Body of pancreas (tissue), 4 donors: ENCODE measurements at places on chromosomes 11 and 22. TPM values are rescaled to one million over a fixed set of nuclear protein-coding genes. Genes with fewer than 3 reads are reported as not detected.
A peak's percentile ranks its signal among the peaks of the same experiment; 100 is the strongest.

DNA sequence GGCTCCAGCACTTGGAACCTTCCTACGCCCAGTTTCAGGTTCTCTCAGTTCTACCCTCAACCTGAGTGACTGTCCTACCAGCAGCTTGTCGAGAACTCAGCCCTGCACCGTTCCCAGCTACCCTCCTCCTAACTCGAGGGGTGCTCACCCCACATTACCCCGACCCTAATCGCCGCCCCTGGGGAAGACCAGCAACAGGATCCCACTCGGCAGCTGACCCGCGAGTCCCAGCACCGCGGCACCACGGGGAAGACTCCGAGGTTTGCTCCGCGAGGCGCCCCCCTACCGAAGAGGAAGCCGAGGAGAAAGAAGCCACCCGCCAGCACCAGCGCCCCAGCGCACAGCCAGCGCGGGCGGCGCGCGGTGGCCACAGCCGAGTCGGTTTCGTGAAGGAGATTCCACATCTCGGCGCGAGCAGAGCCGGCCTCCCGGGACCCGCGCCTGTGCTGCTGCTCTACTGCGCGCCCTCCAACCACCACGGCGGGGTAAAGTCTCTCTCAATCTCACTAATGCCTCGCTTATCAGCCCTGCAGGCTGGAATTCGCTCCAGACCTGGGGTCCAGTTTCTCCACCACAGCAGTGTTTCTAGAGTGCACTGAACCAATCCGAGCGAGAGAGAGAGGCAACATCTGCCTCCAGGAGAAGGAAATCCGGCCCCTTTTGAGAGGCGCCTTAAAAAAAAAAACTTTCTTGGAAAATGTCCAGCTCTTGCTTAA is at the start of gene FOLH1:
FOLH1 (minus strand) TSS at position 597 of the 716 bp plus-strand sequence; CDS start at position 404, 193 bp downstream.
- peak; percentile 14 for DNase-seq

DNA sequence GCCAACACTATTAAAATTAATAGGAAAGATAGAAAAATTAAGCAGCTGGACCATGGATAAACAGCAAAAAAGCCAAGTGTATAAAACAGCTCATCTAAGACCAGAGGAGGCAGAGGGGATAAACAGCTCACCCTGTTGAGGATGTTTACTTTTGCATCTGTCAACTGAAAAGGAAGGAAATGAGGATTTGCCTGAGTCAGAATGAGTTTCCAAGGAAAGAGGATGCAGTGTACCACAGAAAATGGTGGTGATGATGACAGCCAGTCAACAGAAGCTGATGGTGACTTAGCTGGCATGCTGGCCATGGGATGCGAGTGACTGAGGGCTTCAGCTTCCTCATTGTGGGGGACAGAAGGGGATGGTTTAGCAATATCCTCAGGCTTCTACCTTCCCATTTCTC is 183.5 kb downstream of the KIRREL3 start:
- DNase-seq = no peak

- DNase-seq = peak; percentile 54
Observed at GRCh38 chr22:18976197-18976751, 40.2 kb upstream of the PRODH start.

GRCh38 chr11:41177791-41178190 is 281.7 kb downstream of the LRRC4C start:
- no peak for DNase-seq

The VPREB1 gene
- not detected for total RNA-seq

DNA sequence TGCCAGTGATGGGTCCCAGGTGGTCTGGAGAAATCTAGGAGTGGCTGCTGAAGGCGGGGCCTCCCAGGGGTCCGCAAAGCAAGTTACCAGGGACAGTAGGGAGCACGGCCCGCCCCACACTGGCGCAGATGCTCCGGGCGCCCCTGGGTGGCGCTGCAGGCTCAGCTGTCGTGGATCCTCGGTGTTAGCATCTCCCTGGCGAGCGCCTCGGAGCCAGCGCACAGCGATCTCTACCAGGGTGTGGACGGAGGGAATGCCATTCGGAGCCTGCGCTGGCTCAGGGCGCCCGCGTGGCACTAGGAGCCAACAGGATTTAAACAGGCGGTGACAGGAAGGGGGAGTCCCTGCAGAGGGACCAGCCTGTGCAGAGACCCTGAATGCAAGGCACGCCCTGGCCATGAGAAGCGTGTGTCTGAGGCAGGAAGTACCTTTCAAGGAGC is 20.2 kb downstream of the FADS3 start:
- DNase-seq = peak; percentile 58

The CDC42BPG gene
- 13.5 TPM for total RNA-seq

- DNase-seq = no peak
Observed at GRCh38 chr22:33787645-33788456, 132.4 kb downstream of the LARGE1 start.

DNA sequence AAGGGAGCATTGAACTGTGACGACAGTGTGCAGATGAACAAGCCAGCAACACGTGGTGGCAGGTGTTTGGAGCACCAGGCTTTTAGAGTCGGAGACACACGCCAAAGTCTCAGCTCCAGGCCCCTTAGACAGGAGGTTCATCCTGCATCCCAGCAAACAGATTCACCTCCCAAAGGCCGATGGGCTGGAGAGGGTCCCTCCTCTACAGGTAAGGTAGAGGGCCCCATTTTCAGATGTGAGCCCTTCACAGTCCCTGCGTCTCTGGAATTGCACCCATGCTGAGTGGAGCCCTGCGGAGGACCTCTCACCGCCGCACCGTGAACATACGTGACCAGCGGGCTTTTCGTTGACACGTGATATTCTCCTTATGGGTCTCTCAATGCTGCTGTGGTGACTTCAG is 109.0 kb upstream of the B3GAT1 start:
- DNase-seq = no peak

DNA sequence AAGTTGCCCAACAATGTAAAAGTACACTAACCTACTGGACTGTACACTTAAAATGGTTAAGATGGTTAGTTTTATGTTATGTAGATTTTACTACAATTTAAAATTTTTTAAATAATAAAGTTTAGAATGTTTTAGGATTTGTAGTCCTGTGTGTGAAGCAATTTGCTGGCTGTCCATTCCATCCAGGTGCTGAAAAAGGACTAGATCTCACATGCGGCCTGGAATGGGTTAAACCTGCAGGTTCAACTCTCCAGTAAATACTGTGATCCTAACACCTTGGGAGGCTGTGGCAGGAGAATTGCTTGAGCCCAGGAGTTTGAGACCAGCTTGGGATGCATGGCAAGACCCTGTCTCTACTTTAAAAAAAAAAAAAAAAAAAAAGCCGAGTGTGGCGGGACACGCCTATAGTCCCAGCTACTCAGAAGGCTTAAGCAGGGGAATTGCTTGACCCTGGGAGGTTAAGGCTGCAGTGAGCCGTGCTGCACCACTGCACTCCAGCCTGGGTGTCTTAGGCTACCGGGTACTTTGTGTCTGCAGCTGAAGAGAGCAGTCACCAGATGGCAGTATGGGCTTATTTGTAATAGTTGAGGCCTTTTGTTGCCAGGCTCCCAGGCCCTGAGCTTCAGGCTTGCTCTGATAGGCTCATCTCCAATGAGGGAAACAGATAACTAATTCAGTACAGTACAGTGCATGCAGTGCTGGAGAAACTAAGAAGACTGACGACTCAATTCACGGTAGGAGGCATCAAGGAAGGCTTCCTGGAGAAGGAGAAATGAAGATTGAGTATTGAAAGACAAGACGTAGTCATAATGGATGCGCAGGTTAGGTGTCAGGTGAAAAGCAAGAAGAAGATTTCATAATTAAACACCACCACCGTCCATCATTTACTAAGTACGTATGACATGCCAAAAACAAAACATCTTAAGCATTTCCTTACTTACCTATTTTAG is 64.7 kb upstream of the ASPHD2 start:
- DNase-seq = peak; percentile 75

DNA sequence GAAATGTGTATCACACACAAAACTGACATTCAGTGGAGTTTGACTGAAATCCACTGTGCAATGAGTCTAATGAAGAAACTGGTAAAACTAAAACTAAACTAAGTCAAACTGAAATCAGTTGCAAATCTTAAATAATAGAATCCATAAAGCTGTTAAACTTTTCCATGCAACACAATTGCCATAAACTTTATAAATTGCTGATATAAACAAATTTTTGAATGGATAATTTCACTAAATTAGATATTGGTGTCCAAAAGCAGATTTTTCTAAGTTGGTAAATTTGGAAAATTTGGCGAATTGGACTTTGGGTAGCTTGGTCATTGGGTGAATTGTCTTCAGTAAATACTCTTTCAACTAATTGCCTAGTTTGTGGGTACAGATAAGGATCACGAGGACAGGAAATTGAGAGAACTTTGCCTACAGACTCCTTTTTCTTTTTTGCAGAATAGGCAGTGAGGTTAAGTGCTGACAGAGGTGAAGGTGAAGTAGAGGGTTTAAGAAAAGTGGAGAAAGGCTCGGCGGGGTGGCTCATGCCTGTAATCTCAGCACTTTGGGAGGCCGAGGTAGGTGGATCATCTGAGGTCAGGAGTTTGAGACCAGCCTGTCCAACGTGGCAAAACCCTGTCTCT is 12.8 kb downstream of the MRPL17 start:
- DNase-seq = no peak

DNA sequence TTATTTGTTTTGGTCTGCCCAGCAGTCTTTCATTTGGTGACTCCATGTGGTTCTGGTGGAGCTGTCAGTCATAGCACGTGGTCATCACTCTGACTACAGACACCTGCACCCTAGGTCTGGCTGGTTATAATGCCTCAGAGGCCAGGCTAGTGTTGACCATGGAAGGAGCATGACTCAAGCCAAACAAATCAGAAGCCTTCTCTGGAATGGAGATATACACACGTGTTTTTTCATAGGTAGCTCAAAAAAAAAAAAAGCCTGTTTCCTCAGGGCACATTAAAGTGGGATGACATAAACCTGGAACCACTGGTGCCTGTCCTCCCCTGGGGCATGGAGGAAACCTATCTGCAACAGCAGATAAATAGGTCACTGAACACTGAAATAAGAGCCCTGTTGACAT is 8.1 kb upstream of the PLAAT3 start:
- DNase-seq = peak; percentile 63

DNA sequence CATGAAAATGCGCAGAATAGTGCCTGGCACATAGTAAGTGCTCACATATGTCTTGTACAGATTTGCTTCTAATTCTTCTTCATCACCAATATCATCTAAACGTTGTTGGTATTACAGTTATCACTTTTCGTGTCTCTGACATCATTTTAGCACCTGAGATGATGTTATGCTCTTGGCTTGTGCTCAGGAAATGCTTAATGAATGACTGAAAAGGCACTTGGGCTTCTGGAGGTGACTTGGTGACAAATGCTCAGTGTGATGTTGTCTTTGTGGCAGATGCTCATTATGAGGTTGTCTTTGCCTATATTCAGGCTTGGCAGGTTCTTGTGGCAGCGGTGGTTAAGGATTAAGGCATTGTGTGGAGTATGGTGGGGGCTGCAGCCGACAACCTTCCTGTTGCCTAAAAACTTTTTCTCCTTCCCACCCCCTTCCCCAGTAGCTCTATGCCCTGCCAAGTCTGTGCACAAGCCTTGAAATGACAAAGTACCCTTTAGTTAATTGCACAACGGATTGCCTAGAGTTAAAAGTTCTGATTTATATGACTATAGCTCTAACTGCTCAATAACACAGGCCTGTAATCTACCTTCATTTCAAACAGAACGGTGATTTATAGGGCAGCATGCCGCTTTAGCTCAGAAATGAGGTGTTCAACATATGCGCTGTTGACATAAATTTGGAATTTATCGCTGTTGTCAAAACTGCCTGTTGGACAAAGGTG is 82.5 kb downstream of the ZBTB16 start:
- no peak for DNase-seq

The SLC1A2 gene
- total RNA-seq = 23.1 TPM

The TNNT3 gene
- not detected for total RNA-seq

The CBLIF gene
- total RNA-seq = not detected
